Epithelial cell of umbilical artery (primary cell): ENCODE measurements at places on chromosomes 5 and 9. TPM values are rescaled to one million over a fixed set of nuclear protein-coding genes. Genes with fewer than 3 reads are reported as not detected.

The ASTN2 gene
- total RNA-seq, result 1.9 and 2.3 TPM in 2 replicates

The POU5F2 gene
- total RNA-seq, result 0.32 and 0.61 TPM in 2 replicates

The PCDHB10 gene
- 0.30 and 0.32 TPM in 2 replicates for total RNA-seq

The FRRS1L gene
- not detected in 2 replicates for total RNA-seq

The IL3 gene
- not detected in 2 replicates for total RNA-seq

The ADGRD2 gene
- not detected in 2 replicates for total RNA-seq

The DRD1 gene
- not detected in 2 replicates for total RNA-seq

The DBH gene
- not detected in 2 replicates for total RNA-seq

The HEMGN gene
- total RNA-seq, result not detected in 2 replicates

The MIGA2 gene
- 17.9 and 19.5 TPM in 2 replicates for total RNA-seq

The GRM6 gene
- not detected in 2 replicates for total RNA-seq

The HNRNPH1 gene
- total RNA-seq, result 658 and 814 TPM in 2 replicates

The STOML2 gene
- 296 and 332 TPM in 2 replicates for total RNA-seq

The NIM1K gene
- not detected in 2 replicates for total RNA-seq

The TEX48 gene
- not detected in 2 replicates for total RNA-seq

The LOX gene
- 35.4 and 48.8 TPM in 2 replicates for total RNA-seq

The SLC34A1 gene
- total RNA-seq, result not detected in 2 replicates

The SPATA31C1 gene
- not detected in 2 replicates for total RNA-seq

The PCDHGB2 gene
- total RNA-seq, result 0.46 and 0.65 TPM in 2 replicates

The TPRN gene
- 4.6 and 5.5 TPM in 2 replicates for total RNA-seq

The PHF24 gene
- total RNA-seq, result not detected in 2 replicates

The SLC6A3 gene
- under 0.01 TPM in 1 of 2 replicates, not detected in the other for total RNA-seq

The RUFY1 gene
- total RNA-seq, result 46.4 and 47.4 TPM in 2 replicates

The FOXD4 gene
- not detected in 2 replicates for total RNA-seq

The PCDHGB3 gene
- total RNA-seq, result 0.46 and 1.3 TPM in 2 replicates

The CDX1 gene
- not detected in 2 replicates for total RNA-seq

The PROB1 gene
- total RNA-seq, result 0.61 and 0.65 TPM in 2 replicates

The RUSC2 gene
- 10.1 and 10.2 TPM in 2 replicates for total RNA-seq

The SPZ1 gene
- not detected in 2 replicates for total RNA-seq

The GNAQ gene
- 33.1 and 41.3 TPM in 2 replicates for total RNA-seq

The SH3RF2 gene
- 2.6 and 3.6 TPM in 2 replicates for total RNA-seq

The SREK1 gene
- 41.6 and 69.1 TPM in 2 replicates for total RNA-seq

The SLC36A2 gene
- not detected in 2 replicates for total RNA-seq

The PCDHGB7 gene
- 2.9 and 3.3 TPM in 2 replicates for total RNA-seq

The IFNA2 gene
- total RNA-seq, result not detected in 2 replicates

The FOXD1 gene
- total RNA-seq, result 0.30 and 0.32 TPM in 2 replicates

The KIF4B gene
- 0.30 and 0.32 TPM in 2 replicates for total RNA-seq

The FLT4 gene
- 14.7 and 28.6 TPM in 2 replicates for total RNA-seq

The SPINK7 gene
- total RNA-seq, result not detected in 2 replicates

The PCDHA9 gene
- under 0.01 and 0.15 TPM in 2 replicates for total RNA-seq

The CAST gene
- 70.8 and 88.0 TPM in 2 replicates for total RNA-seq

The FGF1 gene
- total RNA-seq, result not detected in 2 replicates

The S1PR3 gene
- total RNA-seq, result 1.8 and 2.9 TPM in 2 replicates

The TMEM215 gene
- total RNA-seq, result not detected in 2 replicates

The DMRTA1 gene
- 0.30 and 0.32 TPM in 2 replicates for total RNA-seq

The NDUFB6 gene
- 53.5 and 54.2 TPM in 2 replicates for total RNA-seq

The PCDHB3 gene
- under 0.01 TPM in 1 of 2 replicates, not detected in the other for total RNA-seq

The ENTR1 gene
- total RNA-seq, result 30.2 and 32.2 TPM in 2 replicates

The SLC23A1 gene
- total RNA-seq, result not detected in 2 replicates

The RECK gene
- total RNA-seq, result 9.1 and 14.7 TPM in 2 replicates

The MEF2C gene
- total RNA-seq, result 18.5 and 41.2 TPM in 2 replicates

The POLR3G gene
- total RNA-seq, result 13.6 and 20.1 TPM in 2 replicates

The LCNL1 gene
- total RNA-seq, result not detected in 2 replicates

The INSYN2B gene
- total RNA-seq, result 5.5 and 6.8 TPM in 2 replicates

The CNTFR gene
- not detected in 2 replicates for total RNA-seq

The LRRC19 gene
- total RNA-seq, result not detected in 2 replicates

The PPP2R2B gene
- under 0.01 and 0.15 TPM in 2 replicates for total RNA-seq

The REXO4 gene
- total RNA-seq, result 16.2 and 20.4 TPM in 2 replicates

The MTRR gene
- 27.9 and 38.9 TPM in 2 replicates for total RNA-seq
